ENCODE measurements at places on chromosomes 3 and 15.

GRCh38 chr3:99777708-99778107 lies 40.0 kb upstream of the CMSS1 start:
- DNase-seq: no peak

DNA sequence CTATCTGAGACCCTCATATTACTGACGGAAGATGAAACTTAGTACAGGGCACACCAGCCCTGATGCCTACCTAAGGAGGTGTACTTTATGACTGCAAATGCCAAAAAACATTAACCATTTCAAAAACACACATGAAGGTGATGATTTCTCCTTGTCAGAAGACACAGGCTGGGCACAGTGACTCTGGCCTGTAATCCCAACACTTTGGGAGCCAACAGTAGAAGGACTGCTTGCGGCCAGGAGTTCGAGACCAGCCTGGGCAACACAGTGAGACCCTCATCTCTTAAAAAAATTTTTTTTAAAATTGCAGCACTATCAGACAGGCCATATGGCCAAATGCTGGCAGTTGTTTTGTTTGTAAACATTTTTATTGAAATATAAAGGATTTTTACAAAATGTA lies 73.5 kb downstream of the LRIG1 start:
- DNase-seq: no peak

- DNase-seq: no peak
Measured at GRCh38 chr15:76108021-76108723, 48.4 kb downstream of the TMEM266 start.

DNA sequence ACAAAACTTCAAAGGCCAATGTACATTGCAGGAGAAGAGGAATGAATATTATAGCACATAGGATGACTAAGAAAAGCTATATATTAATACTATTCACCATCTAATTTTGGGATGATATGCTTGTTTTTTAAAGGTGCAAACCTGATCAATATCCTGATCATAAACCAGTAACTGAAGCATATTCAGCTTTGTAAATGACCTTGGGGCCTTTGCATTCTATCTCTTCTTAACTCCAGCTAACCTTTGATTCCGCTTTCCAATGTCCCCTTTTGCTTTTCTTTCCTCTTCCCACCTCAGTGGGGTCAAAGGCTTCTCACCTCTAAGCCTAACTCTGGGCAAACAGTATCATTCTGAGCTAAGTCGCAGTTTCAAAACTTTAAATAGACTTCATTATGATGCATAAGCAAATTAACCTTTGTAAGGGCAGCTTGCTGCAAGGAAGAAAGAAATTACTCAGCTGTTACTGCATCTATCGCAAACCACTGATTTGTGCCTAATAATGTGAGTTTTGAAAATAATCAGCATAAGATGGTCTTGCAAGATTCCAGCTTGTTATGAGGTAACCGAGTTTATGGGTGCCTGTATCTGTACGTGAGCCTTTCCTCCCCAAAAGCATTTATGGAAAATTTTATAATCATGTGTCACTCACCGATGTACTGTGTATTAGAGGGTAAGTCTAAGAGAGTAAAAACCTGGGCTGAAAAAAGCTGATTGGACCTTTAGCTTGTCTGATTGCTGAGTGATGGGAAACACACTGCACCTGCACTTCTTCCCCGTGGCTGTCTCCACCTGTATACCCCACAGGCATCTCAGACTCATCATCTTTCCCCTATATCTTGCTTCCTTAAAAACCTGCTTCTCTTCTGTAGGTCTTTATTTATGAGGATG lies 116.8 kb downstream of the TPRG1 start:
- DNase-seq: no peak

DNA sequence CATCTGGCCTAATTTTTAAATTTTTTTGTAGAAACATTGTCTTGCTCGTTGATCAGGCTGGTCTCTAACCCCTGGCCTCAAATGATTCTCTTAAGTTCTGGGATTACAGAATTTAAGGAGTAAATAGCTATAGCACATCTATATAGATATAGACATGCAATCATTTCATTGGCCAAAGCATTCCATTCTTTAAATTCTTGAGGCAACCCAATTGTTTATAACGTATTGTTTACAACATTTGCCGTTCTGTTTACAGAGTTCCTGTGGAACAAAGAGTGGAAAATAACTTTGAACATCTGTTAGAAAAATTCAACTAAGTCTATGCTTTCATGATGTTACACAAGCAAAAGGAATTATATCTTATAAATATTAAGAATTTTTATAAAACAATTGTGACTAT lies 205.2 kb upstream of the ROBO2 start:
- DNase-seq: no peak

DNA sequence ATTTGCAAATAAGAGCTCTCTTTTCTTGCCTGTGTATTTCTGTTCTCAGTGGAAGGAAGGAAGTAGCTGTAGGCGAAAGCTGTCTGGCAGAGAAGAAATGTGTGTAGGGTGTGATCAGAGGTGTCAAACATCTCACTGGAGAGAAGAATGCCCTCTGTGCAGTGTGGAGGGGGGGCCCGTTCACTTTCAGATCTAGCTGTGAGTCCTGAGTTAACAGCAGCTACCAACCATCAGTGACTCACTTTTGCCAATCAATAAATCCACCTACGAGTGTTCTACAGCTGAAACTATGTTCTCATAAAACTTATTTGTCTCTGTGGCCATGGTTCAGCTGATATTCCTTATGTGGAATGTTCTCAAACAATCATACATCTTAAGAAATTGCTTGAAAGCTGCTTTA lies 103.7 kb downstream of the FRMD4B start:
- DNase-seq: no peak

DNA sequence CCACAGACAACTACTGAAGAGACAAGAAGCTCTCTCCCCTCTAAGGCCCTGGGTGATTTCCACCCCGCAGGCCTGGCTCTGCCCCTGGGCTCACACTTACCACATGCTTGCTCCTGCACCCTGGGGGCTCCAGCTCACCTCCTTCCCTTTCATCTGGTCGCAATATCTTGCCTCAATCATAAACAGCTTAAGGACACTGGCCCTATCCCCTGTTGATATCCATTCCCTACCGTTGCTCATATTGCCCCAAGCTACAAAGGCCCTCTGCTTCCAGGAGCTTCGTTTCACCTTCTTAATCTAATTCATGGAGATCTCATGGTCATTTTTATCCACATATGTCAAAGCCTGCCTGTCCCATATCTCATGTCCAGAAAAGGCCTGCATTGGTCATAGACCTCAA lies 46.0 kb upstream of the TSEN2 start:
- no peak for DNase-seq

DNA sequence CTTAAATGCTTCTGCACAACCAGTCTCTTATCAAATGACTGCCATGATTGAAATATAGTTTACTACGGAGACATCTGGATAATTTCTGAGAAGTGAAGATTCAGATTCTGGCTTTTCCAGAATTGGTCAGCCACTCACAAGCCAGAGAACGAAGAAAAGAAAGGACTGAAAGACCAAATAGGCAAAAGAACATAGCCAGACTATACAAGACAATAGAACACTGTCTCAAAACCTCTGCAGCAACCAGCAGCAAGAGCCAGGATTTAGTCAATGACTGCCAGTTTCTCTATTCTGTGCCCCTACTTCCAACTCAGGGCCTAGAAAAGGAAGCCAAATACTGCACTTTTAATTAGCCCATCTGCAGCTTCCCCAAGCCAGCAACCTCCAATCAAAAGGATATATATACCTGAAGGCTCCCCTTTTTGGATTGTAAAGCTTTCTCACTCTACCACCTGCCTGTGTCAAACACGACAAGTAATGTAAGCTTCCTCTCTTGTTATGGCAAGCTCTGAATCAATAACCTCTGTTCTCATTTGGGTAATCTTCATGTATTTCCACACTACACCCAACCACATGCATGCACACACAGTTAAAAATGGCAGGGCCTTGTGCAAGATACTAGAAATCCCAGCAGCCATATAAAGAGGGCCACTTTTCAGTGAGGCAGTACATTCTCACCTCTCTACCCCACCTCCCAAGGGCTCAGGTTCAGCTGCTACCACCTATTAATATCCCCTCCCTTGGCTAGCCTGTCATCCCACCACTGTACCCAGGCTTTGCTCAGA lies 97.1 kb downstream of the ERC2 start:
- no peak for DNase-seq
